Motor neuron (in vitro differentiated cells): ENCODE measurements at places on chromosomes 11 and 22. TPM values are rescaled to one million over a fixed set of nuclear protein-coding genes. Genes with fewer than 3 reads are reported as not detected.
A peak's percentile ranks its signal among the peaks of the same experiment; 100 is the strongest.

The PANX2 gene
- total RNA-seq, result 1.9 and 2.1 TPM in 2 replicates

The CDON gene
- total RNA-seq, result 0.90 and 1.3 TPM in 2 replicates

GRCh38 chr11:45722144-45722543 is 56.7 kb upstream of the CHST1 start:
- ATAC-seq, result no peak

The YPEL4 gene
- total RNA-seq, result 5.5 and 8.2 TPM in 2 replicates

DNA sequence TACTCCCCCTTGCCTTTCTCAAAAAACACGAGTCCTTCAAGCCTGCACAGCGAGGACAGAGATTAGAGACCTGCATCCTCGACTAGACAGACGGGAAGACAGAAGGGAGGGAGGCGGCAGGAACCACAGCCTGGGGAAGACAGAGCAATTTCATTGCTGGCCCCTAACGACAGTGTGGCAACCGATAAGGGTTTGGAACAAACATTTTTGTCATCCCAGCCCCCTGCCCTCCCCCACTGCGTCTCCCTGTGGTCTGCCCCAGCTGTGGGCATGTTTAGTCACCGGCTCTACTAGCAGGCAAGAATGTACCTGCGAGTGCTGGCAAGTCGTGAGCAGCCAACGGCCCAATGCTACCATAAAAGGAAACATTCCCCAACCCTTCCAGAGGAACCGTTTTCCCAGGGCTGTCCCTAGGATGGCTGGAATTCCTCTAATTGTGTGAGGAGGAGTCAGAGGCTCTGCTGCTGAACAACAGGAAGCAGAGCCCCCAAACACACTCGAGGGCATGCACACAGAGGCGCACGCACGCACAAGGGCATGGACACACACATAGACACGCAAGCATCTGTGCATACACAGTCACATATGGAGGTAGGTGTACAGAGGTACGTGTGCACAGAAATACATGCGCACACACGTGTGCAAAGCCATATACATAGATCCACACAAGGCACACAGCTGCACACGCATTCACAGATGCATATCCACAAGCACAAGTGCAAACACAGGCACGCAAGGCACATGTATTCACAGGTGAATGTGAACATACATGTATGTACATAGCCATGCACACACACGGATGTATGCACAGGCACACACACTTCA is 58.3 kb downstream of the MYH9 start:
- ATAC-seq, result peak; percentile 43

The OR52N4 gene
- total RNA-seq, result 0.63 and 0.81 TPM in 2 replicates

- ATAC-seq, result peak; percentile 73
Observed at GRCh38 chr22:29184849-29185490, 20.7 kb upstream of the EMID1 start.

The PRG2 gene
- total RNA-seq, result 1.2 TPM in 1 of 2 replicates, not detected in the other

The OR10A2 gene
- 0.13 and 0.14 TPM in 2 replicates for total RNA-seq

GRCh38 chr11:107222431-107222830 is 204.2 kb upstream of the GUCY1A2 start:
- ATAC-seq, result no peak

- ATAC-seq, result no peak
Observed at GRCh38 chr11:2702771-2703362, 3.1 kb upstream of the KCNQ1OT1 start.

DNA sequence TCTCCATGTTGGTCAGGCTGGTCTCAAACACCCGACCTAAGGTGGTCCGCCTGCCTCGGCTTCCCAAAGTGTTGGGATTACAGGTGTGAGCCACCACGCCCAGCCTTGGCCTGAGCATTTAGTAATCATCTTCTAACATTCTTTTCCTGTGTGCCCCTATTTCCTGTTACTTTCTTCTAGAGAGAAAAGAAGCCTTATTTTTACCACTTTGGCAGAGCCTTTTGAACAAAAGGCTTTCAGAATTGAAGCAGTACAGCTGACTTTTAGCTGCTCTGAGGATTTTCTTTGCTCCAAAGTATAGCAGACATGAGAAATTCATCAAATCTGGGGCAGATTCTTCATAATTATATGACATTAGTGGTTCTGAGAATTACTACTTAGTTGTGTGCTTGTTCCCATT is 13.4 kb downstream of the MORC2 start:
- no peak for ATAC-seq

DNA sequence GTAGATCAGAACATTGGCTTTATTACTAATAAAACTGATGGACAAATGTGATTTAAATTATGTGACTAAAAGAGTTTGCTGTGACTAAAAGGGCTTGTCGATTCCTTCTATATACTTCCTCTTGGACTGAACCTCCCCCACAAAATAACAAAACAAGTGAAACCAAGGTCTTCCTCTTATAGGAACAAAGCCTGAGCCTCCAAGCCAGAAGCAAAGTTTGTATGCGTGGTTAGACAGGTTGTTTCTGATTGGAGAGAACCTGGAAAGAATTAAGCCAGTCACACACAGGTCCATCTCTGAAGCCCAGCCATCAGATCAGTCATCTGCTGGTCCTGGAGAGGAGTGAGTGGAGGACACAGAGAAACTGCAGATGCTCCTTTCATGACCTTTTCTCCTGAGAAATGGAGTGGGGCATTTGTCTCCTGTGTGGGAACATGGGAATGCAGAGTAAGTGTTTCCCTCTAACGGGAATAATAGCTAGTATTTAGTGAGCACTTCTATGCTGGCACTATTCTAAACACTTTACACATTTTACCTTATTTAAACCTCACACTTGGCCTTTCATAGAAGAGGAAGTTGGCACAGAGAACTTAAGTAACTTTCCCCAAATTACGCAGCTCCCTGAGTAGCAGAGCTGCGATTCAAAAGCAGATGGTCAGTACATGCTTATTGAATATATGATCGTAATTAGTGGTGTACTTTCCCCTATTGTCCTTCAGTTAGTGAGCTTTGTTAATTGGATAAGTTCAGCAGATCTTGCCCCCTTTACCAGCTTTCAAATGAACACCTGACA is 77.1 kb downstream of the UVRAG start:
- ATAC-seq, result no peak

- no peak for ATAC-seq
Observed at GRCh38 chr11:43694477-43694876, 13.9 kb downstream of the HSD17B12 start.

DNA sequence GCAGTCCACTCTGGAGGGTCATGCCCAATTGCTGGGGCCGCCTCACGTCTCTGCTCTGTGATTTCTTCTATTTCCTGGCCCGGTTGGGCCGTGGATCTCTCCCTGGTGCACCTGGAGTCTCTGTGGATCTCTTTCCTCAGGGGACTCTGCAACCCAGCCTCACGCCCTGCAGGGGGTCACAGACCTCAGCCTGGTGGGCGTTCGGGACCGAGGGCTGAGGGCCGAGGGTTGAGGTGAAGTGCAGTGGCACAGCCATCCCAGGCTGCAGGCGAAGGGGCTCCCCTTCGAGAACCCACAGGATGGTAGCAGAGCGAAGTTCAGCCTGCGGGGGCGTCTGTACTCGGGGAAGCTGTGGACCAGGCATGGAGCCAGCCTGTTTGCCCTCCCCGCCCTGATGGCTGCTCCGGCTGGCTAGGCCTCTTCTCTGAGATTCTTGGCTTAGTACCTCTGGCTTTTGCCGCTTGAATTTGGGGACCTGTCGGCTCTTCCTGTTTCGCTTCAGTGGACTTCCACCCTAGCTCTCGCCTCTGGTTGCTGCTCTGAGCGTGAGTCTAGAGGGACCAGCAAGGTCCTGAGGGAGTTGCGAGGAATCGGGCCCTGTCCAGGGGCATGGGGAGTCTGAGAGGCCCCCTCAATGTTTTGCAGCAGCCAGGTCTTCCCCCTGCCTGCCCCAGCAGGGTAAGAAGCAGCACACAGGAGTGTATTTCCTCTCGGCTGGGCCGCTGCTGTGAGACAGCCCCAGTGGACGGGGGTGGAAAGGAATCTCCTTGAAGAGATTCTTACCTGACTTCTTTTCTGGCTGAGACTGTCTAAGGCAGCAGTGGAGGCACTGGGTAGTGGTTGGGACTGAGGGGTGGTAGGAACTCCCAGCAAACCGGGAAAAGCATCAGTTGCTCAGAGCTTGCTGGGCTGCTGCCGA is 140.8 kb downstream of the TBC1D22A start:
- no peak for ATAC-seq

- peak; percentile 38 for ATAC-seq
Observed at GRCh38 chr22:50145721-50146438, 24.7 kb upstream of the PANX2 start.

- ATAC-seq, result no peak
Observed at GRCh38 chr11:116925050-116925449, 87.6 kb upstream of the APOA1 start.

DNA sequence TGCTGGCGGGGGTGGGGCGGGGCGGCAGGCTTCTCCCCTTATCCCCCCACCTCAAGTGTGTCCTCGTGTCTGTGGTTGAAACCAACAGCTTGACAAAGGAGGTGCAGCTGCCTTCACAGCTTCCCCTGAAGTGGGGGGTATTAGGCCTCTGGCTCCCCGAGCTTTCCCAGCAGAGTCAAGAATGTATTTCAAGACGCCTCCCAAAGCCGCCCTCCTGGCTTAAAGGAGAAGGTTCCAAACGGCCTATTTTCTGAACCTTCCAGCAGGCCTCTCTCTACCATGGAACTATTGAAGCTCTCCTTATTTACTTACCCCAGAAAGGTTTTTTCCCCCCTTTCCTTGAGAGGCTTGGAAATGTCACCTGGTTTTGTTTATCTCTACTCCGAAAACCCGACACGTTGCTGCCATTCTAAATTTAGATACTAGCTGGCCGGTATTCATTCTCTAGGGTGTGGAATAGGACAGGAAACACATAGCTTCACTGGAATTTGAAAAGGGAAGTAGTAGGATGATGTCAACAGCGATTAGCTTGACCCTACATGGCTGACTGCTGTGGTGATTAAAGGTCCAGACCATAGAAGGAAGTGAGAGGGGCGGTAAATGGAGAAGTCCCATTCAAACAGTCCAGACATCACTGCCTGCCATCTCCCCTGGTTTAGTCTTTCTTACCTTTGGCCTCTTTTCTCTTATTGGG is 671 bp upstream of the PICALM start:
- peak; percentile 4 for ATAC-seq

DNA sequence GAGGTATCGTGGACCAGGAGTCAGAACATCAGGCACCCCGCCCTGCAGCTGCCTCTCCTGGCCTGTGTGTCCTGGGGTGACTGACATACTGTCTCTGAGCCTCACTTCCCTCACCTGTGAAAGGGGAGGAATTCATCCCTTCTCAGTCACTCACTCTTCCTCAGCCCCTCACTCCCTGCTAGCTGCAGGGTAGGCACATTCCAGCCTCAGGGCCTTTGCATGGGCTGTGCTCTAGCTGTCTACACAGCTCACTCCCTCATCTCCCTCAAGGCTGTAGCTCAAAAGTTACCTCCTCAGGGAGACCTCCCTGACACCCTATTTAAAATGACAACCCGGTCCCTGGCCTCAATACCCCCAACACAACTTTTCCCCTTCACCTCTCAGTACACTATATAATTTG is 2.5 kb downstream of the TP53I11 start:
- ATAC-seq, result no peak

The CCDC157 gene
- 3.0 and 3.3 TPM in 2 replicates for total RNA-seq

DNA sequence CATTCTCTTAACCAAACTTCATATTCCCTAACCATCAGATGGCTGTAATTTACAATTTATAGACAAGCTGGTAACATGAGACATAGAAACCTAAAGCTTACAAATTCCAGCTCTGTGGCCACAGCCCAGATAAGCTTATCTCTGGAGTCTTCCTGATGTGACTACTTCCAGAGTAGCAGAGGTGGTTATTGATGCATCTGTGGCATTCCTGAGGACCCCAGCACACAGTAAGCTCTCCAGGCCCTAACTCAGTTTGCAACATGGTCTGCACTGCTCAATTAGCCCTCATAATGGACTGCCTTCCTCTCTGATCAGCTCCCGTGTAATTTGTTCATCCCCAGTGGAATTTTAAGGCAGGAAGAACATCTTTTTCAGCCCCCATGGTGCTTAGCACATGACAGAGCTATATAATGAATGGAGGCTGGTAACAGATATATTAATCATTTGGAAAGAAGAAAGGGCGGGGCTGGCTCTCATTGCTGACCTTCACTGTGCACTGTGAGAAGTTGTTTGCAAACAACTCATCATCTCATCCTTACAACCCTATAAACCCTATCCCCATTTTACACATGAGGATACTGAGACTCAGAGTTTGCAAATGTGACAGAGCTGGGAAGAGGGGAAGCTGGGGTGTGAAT is 30.1 kb upstream of the KCNJ11 start:
- no peak for ATAC-seq

DNA sequence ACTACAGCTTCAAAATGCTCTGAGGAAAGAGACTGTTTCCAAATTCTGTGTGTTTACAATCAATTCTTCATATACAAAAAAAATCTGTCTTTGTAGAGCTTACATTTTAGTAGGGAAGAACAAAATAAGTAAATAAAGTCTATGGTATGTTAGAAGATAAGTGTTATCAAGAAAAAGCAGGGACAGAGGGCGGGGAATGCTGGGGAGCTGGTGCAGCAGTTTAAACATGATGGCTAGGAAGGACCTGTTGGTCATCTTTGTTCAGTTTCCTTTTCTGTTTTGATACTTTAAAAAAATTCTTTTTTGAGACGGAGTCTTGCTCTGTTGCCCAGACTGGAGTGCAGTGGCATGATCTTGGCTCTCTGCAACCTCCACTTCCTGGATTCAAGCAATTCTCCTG is 16.1 kb downstream of the TMEM25 start:
- no peak for ATAC-seq

GRCh38 chr11:63553759-63554158 is 9.4 kb downstream of the PLAAT2 start:
- ATAC-seq, result no peak

- ATAC-seq, result peak; percentile 6
Observed at GRCh38 chr22:38033522-38034277, 23.5 kb upstream of the PICK1 start.

The LDHAL6A gene
- 0.23 and 0.29 TPM in 2 replicates for total RNA-seq

The CARD16 gene
- total RNA-seq, result 0.63 and 1.8 TPM in 2 replicates

DNA sequence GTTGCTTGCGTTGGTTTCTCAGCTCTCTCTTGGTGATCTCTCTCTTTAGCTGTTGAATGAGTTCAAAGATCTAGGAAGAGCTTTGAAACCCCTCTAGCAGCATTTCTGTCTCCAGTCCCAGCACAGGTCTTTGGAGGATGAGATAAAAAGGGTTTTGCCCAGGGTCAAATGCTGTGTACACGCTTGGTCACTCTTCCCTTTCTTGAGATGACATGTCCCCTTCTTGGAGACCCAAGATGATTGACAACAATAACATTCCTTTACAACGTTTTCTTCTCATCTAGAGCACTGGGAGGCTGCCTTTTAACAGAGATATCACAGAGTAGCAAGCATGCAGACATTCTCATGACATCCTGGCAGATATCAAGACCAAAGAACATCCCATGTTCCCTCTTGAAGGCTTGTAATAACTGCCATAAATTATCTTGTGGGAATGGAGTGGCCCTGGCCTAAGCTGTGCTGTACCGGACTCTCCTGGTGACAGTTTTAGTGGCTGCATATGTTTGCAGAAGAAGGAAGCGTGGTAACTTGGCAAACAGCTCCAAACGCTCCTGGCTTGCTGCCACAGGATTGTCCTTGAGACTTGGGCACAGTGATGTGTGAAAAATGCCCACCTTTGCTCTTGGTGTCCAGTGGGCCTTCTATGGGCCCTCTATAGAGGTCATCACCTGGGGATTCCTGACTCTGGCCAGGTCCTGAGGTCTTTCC is 107.8 kb downstream of the PTPRJ start:
- no peak for ATAC-seq

The SAA1 gene
- total RNA-seq, result not detected in 2 replicates

The ANKRD42 gene
- 6.0 and 6.9 TPM in 2 replicates for total RNA-seq
